ENCODE measurements at places on chromosomes 13 and 19.

- DNase-seq, result no peak
Measured at GRCh38 chr13:30093236-30093635, 214.1 kb downstream of the KATNAL1 start.

DNA sequence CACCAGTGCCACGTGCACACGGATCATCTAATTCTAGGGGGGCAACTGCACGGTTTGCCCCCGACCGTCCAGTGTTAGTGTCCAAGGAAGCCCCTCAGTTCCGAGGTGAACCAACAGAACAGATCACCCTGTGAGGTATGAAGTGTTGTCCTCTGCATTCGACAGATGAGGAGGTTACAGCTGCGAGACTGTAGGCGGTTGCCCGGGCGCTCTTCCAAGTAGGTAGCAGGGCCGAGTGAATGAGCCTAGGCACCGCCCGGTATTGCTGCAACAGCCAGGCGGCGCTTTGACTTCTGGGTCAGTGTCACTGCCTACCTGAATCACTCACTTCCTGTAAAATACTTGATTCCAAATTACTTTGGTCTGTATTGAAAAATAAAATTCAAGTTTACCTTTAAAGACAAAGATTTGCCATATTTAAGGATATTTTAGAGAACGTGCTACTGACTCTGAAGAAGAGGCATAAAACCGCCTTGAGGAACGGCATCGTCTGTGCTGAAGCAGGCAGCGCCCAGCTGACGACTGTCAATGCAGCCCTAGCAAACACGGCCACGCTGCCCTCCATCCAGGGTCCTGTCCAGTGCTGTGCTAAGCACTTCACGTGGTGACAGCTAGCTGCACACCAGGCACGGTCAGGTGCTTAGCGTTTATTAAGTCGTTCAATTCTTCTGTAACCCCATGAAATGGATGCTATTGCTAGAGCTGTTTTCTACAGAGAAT lies 19.3 kb upstream of the RASA3 start:
- no peak for DNase-seq

GRCh38 chr13:20473888-20474287 lies 51.8 kb downstream of the CRYL1 start:
- no peak for DNase-seq

- DNase-seq, result no peak
Measured at GRCh38 chr13:27969082-27969865, at the start of gene CDX2. Gene CDX2, minus strand, starts transcription at chr13:27969315. Its CDS starts 309 bp downstream, at chr13:27969006.

GRCh38 chr13:37960427-37960826 lies 90.9 kb upstream of the TRPC4 start:
- no peak for DNase-seq

DNA sequence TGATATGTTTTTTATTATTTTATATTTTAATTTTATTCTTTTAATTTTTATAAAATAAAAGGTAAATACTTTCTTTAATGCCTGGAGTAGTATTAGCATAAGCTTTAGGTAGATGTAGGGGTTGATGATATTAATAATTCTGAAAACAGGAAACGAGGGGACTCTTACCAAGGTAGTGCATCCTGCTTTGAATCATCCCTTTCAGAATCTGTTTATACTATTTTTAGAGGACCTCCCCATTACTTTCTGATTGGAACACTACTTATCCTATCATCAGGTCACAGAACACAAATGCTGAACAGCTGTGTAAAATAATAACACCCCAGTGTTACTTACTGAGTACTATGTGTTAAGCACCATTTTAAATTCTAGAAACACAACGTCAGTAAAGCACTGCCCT lies 27.3 kb downstream of the COG6 start:
- no peak for DNase-seq

- DNase-seq, result no peak
Measured at GRCh38 chr19:35729763-35730162, 12.0 kb downstream of the KMT2B start.

GRCh38 chr13:112960706-112961105 lies 8.3 kb upstream of the MCF2L start:
- DNase-seq, result no peak

- DNase-seq, result no peak
Measured at GRCh38 chr13:94249512-94249911, 230.0 kb downstream of the DCT start.

DNA sequence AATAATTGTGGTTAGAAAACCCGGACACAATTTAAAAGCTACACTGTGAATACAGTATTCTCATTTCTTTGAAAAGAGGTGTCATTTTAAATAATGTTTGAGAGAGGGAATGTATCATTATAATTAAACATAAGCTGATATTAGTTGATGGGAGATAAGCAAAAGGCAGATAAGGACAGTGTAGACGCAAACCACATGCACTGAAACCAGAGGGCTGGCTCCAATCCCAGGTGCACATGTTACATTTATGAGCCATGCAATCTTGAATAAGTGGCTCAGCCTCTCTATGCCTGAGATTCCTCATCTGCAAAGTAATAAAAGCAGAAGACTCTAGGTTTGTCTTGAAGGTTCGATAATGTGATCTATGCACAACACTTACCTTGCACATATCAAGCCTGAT lies 238.7 kb downstream of the EFNB2 start:
- DNase-seq, result no peak
